GM23338 (cell line): ENCODE measurements at places on chromosomes 4 and X. TPM values are rescaled to one million over a fixed set of nuclear protein-coding genes. Genes with fewer than 3 reads are reported as not detected.

- DNase-seq: peak; percentile 89
Measured at GRCh38 chr4:89024051-89024675, 32.8 kb downstream of the FAM13A start.

The CT45A2 gene
- polyA plus RNA-seq: not detected in 2 replicates

DNA sequence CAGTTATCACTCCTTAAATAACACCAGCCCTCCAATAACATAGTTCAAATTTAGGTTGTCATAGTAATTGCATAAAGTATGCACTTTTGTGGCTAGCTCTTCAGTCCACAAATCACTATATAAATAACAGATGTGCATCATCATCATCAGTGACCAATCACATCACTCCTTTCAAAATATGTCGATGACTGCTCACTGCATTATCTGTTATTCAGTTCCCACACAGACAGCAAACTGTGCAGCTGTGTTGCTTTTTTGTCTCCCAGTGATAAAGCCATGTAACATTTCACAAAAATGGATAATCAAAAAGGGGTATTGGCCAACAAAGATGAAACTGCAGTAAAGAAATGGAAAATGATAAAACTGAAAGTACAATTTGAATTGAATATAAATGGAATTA, 205.4 kb downstream of the DCLK2 start:
- no peak for DNase-seq

DNA sequence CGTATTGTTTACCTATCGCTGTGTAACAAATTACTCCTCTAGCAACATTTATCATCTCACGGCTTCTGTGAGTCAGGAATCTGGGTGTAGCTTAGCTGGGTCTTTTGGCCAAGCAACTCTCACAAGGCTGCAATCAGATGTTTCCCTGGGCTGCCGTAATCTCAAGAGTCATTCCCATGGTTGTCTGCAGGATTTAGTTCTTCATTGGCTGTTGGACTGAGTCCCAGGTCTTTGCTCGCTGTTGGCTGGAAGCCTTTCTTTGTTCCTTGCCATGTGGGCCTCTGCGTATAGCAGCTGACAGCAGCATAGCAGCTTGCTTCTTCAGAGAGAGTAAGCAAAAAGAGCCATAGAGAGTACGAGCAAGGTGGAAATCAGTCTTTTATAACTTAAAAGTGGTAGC, 16.8 kb downstream of the POLR2B start:
- DNase-seq: no peak

The STOX2 gene
- 19.0 and 20.6 TPM in 2 replicates for polyA plus RNA-seq

- no peak for DNase-seq
Measured at GRCh38 chr4:99687120-99687519, 29.5 kb upstream of the C4orf54 start.

GRCh38 chrX:20038966-20039365, 48.1 kb upstream of the BCLAF3 start:
- no peak for DNase-seq

DNA sequence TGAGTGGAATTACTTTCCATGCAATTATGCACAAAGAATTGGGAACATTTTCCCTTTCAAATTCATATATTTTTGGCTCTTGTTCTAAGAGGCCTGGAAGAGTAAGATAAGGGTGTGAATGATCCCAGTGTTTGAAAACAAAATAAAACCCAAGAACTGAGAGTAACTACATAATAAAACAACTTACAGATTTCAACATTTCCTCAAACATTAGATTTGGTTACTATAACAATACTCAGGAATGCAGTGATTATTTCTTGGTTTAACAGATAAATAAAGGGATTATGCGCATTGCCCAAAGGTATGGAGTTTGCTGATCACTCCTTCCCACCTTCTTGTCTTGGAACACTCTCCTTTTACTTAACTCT, 292.5 kb downstream of the CAMK2D start:
- no peak for DNase-seq

DNA sequence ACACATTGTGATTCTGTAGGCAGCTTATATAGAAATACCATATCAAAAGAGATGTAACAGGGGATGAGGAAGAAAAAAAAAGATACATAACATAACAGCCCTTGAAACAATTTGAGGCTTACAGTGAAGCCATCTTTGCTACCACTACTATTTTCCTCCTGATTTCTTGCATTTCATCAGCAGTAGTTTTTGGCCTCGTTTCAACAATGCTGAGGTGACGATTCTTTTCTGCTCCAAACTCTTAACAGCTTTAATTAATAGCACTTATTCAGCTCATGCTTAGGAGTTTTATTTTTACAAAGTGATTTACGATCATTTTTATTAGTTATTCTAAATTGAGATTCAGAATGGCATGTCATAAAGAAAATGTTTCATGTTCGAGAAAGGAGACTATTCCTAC, 163.2 kb downstream of the DCK start:
- no peak for DNase-seq

The DUX4 gene
- polyA plus RNA-seq: not detected in 2 replicates

DNA sequence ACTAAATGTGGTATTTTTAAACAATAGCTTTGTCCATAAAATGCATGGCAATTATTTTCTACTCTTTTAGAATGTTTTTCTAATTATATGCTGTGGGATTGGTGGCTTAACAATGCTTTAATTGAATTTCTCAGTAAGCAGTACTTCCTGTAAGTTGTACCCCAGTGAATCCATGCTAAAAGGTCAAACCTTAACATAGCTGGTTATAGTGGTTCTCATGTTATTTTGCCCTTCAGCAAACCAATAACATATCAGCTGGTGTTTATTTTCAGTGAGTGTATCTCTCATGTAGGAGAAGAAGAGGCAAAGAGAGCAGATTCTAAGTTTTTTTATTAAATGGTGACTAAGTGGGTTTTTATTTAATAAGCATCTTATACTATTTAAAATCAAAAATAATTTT, 41.5 kb downstream of the BTC start:
- DNase-seq: no peak

The CAPN6 gene
- 3.8 and 4.5 TPM in 2 replicates for polyA plus RNA-seq

The SCML2 gene
- 18.1 and 20.3 TPM in 2 replicates for polyA plus RNA-seq

DNA sequence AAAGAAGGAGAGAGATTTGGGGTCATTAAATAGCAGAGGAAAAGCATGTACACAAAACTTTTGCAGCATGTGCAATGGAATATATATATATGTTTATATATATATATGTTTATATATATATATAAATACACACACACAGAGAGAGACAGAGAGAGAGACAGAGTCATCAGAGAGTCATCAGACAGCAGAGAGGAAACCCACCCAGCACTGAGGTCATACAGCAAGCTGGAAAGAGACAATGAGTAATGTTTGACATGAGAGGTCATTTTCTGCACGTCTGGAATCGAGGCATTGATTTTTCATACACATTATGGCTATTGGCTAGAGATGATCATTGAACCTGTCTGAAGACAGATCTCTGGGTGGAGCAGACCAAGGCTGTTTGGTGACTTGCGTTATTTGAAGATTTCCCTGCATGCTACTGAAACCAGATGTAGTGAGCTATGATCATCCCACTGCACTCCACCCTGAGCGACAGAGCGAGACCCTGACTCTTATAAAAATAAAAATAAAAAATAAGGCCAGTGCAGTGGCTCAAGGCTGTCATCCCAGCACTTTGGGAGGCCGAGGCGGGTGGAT, 48.8 kb upstream of the SHOX start:
- no peak for DNase-seq

DNA sequence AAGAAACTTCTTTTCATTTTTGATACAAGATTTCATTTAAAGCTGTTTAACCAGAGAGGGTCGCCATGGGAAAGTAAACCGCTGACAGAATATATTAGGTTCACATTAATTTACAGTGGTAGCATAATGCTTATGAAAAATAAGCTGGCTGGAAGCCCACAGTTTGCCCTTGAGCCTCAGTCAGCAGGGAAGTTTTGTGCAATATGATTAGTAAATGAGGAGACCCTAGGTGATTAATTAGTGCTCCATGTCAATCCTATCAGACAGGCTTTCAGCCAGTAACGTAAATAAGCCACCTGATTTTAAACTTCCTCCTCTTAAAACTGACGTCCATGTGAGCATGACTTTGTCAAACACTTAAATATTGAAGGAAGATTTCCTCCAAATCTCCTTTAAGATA, 134.2 kb downstream of the TSPAN5 start:
- DNase-seq: no peak

DNA sequence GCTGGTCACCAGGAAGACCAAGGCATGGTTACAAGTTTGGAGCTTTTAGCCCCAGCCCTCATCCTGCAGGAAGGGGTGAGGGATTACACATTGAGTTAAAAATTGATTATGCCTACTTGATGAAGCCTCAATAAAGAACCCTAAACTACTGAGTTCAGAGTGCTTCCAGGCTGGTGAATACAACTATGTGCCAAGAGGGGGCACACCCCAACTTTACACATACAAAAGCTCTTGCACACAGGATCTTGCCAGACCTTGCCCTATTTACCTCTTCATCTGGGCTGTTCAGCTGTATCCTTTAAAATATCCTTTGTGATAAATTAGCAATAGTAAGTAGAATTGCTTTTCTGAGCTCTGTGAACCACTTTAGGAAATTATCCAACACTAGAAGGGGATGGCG, 489.3 kb downstream of the INPP4B start:
- DNase-seq: no peak

GRCh38 chrX:12309744-12310076, 171.4 kb downstream of the FRMPD4 start:
- DNase-seq: peak; percentile 17

The DGKK gene
- 2.1 TPM in 2 replicates for polyA plus RNA-seq

- no peak for DNase-seq
Measured at GRCh38 chr4:183405303-183405702, 39.1 kb upstream of the CDKN2AIP start.

The NDP gene
- polyA plus RNA-seq: 0.47 TPM in 1 of 2 replicates, not detected in the other

GRCh38 chr4:76725039-76725438, 172.9 kb downstream of the SOWAHB start:
- no peak for DNase-seq

DNA sequence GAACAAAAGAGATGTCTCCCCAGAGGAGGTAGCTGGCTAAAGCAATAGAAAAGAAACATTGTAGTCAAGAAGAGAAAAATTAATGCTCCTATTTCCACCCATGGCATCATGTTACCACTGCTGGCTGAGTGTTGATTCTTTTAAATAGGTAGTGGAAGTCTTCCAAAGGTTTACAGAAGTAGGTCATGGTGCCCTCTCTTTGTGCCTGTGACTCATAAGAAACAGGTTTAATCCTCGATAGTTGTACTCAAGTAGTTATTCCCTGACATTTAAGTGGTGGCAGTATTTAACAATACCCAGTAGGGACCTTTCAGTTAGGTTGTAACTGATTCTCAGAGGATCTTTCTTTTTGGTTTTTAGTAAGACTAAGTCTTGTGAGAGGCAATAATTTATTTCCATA, 247.8 kb downstream of the TEX13A start:
- no peak for DNase-seq

- DNase-seq: peak; percentile 3
Measured at GRCh38 chrX:98523026-98523425, 1639.3 kb downstream of the RPA4 start.

DNA sequence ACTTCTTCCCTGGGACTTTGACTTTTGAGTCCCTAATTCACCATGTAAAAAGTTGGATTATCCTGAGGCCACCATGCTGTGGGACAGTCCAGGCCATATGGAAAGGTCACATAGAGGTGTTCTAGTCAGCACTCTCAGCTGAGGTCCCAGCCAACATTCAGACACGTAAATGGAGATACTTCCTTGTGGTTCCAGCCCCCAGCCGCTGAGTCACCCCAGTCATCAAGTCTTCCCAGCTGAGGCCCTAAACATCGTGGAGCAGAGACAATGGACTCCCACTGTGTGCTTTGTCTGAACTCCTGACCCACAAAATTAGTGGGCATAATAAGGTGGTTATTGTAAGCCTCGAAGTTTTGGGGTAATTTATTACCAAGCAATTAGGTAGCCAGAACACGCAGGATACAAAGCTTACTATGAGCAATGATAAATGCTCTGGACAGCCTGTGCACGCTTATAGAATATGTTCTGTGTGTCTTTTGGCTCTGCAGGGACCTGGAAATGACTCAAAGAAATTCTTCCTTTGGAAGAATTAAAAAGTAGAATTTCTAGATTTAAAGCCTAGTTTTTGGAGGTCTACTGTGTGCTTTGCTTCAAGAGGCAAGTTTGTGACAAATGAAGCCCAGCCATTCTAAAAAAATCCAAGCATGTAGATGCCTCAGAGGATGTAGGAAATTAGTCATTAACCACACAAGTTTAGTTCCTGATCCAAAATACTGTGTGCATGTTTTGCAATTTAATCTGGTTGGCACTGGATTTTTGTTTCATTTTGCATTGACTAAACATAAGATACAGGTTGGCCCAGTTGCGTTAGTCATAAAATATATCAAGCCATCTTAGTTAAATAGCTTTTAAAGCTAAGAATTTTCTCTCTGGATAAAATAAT, 33.2 kb upstream of the SLC9A7 start:
- DNase-seq: peak; percentile 45

GRCh38 chr4:152628128-152628527, 51.7 kb downstream of the TMEM154 start:
- DNase-seq: no peak

DNA sequence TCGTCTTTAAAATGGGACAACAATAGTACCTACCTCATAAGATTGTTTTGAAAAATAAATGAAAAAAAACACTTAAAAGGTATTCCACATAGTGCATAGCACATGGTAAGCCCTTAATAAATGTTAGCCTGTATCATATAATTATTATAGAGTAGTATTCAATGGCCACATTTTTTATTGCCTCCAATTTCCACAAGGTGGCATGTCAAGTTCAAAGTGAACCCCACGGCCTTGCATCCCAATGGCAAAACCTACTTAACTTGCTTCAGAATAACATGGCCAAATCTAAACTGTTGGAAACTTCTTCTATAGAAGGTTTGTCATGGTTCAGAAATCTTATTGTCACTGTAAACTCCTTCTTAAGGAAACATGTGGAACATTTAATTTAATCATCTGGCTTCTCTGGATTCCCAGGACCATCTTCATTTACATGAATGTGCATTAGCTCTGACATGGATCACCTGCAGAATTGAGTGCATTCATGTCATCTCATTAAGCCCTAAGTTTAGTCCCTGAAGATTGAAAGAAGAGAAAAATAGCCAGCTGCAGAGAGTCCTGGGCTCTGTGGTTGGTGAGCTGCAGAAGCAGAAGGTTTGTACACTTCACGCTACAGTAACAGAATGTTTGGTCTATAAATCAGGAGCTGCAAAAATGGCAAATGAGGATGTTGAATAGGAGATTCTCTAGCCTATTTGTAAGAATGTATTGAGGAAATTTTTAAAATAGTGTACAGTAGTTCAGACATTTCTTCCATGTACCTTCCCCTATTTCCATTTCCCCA, 61.0 kb downstream of the ANXA3 start:
- DNase-seq: peak; percentile 58

- no peak for DNase-seq
Measured at GRCh38 chrX:79506001-79506400, 138.9 kb upstream of the ITM2A start.

DNA sequence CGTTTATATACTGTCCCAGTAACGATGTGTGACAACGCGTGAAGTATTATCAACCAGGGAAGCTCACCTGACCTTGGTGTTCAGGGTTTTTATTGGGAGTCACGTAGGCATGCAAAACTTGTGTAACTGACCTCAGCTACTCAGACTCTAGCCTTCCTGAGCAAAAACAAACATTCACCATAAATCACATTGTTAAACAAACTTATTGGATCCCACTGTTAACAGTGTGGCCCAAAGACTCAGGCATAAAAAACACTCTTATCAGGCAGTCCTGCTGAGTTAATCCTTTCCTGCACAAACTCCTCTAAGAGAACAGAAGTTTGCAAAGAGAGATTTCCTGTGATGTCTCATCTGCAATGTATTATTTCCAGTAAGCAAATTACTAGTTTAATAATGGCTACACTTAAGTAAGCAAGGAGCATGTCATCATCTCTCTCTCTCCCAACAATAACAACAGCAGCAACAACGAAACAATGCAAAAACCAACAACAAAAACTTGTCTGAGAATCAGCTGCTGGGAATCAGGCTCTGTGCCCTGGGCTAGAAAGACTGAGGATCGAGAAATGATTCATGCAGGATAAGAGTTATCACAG, 12.0 kb downstream of the GAGE1 start:
- no peak for DNase-seq
